ENCODE measurements at places on chromosomes 3 and 15.

GRCh38 chr3:188272481-188273372 is 118.8 kb downstream of the LPP start:
- DNase-seq = no peak

DNA sequence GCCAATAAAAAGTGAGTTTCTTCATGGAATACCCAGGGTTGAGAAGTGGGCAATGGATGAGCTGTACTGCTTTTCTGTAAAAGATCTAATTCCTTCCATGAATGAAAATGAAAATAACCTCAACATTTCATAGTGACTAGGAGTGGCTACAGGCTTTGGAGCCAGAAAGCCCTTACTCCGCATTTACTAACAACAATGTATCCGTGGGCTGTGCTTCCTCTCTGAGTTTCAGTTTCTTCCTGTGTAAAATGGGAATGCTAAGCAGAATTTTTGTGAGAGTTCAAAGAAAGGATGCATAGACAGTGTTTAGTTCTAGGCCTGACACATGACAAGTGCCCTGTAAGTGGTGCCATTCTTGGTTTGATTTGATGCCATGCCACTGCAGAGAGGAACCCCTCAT is 47.5 kb upstream of the TM4SF1 start:
- no peak for DNase-seq

GRCh38 chr3:10228248-10228950 is 19.9 kb upstream of the TATDN2 start:
- no peak for DNase-seq

- no peak for DNase-seq
Observed at GRCh38 chr3:189325454-189325853, 153.7 kb downstream of the TPRG1 start.

DNA sequence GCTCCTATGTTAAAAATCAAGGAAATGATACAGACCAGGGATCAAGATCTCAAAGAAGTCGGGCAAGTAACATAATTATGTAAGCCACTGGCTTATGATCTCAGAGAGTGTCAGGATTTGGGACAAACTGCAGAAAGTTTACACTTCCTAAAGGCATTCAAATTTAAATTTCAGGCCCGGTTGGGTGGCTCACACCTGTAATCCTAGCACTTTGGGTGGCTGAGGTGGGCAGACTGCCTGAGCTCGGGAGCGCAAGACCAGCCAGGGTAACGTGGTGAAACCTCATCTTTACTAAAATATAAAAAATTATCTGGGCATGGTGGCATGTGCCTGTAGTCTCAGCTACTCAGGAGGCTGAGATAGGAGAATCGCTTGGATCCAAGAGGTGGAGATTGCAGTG is 124.4 kb upstream of the UBE2E2 start:
- no peak for DNase-seq

- DNase-seq = no peak
Observed at GRCh38 chr3:191065181-191065805, 133.7 kb upstream of the OSTN start.

- DNase-seq = no peak
Observed at GRCh38 chr3:78115983-78116382, 1076.1 kb downstream of the ROBO2 start.

DNA sequence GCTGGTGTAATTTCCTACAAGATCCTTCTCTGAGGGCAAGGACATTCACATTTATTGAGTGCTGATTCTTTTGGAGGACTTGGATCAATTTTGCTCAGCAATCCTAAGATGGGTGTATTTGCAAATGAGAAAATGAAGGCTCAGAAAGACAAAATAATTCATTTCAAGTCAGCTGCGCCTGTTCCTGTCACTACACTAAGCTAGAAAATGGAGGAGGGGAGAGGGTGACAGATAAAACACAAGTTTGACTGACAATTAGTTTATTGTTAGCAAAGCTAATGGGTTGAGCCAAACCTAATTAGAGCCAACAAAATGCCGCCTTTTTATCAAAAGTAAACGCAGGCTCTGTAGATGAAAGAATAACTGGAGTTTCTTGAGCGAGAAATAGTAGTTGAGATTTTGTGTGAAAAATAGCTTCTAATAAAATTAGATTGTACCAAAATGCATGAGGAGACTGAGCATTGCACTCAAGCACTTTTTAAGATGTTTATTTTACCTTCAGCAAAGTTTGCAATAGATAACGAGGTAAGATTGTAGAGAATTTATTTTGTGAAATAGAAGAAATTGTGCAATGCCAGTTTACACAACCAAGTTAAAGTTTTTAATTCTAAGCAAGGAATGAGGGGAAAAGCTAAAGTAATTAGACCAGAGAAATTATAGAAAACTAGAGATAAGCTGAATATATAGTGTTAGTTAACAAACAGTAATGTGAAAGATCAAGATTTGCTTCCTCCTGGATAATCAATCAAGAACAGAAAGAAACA is 39.6 kb upstream of the SECISBP2L start:
- no peak for DNase-seq

- DNase-seq = no peak
Observed at GRCh38 chr15:88448991-88449461, 18.2 kb downstream of the MRPL46 start.

- peak; percentile 42 for DNase-seq
Observed at GRCh38 chr3:9503283-9503682, 50.3 kb downstream of the LHFPL4 start.

DNA sequence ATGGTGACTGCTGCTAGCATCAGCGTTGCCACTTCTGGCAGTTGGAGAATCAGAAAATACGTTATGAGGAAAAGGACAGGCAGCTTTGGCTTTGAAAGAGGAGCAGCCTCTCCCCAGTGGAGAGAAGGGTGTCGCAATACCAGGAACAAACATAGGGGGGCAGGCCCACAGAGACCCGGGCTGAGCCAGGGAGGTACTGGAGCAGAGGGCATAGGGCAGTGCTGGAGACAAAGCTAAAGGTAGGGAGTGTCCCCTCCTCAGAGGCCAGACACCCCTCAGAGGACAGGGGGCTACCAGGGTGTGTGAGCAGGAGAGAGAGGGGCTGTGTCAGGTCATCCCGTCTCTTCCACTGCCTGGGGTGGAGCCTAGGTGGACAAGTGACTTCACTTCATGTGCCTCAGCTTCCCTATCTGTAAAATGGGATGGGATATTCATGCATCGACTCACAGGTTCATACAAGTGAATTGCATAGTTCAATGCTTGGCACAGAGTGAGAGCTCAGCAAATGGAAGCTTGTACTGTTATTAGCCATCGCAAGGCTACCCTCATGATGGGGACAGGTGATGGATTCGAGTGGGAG is 49.7 kb upstream of the LIMD1 start:
- no peak for DNase-seq

GRCh38 chr15:72982714-72983113 is 69.5 kb upstream of the NEO1 start:
- DNase-seq = no peak

- no peak for DNase-seq
Observed at GRCh38 chr3:98734735-98735134, 28.4 kb upstream of the ST3GAL6 start.

GRCh38 chr3:10177737-10178136 is 13.0 kb downstream of the IRAK2 start:
- no peak for DNase-seq

DNA sequence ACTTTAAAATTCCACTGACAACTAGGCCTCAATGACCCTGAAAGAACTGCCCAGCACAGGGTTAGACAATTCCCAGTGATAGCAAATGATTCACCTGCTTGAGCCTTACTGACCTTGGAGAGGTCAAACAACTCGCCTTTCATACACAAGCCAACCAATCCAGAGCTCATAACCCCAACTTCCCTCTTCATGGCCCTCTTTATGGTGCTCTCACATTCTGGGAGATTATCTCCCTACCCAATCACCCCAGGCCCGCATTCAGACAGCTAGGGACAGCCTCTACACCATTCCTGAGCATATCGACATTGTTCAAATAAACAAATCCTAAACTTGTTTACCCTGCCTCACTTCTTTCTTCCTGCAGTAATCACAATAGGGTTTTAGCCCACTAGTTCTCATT is 32.2 kb upstream of the COLQ start:
- DNase-seq = no peak

GRCh38 chr15:81358248-81358647 is 15.8 kb downstream of the TMC3 start:
- DNase-seq = no peak

- no peak for DNase-seq
Observed at GRCh38 chr15:42461261-42461660, 29.7 kb downstream of the ZNF106 start.

DNA sequence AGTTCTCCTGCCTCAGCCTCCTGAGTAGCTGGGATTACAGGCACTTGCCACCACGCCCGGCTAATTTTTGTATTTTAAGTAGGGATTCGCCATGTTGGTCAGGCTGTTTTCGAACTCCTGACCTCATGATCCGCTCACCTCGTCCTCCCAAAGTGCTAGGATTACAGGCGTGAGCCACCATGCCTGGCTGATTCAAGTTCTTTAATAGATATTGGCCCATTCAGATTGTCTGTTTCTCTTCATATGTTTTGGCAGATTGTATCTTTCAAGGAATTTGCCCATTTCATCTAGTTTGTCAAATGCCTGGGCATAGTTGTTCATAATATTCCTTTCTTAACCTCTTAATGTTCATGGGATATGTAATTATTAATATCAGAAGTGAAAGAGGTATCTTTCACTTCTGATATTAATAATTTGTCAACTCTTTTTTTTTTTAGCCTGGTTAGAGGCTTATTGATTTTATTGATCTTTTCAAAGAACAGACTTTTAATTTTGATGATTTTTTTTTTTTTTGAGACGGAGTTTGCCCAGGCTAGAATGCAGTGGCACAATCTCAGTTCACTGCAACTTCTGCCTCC is 40.2 kb upstream of the ZFAND6 start:
- no peak for DNase-seq

GRCh38 chr3:46642971-46643370 is 30.6 kb downstream of the FAM240A start:
- no peak for DNase-seq

DNA sequence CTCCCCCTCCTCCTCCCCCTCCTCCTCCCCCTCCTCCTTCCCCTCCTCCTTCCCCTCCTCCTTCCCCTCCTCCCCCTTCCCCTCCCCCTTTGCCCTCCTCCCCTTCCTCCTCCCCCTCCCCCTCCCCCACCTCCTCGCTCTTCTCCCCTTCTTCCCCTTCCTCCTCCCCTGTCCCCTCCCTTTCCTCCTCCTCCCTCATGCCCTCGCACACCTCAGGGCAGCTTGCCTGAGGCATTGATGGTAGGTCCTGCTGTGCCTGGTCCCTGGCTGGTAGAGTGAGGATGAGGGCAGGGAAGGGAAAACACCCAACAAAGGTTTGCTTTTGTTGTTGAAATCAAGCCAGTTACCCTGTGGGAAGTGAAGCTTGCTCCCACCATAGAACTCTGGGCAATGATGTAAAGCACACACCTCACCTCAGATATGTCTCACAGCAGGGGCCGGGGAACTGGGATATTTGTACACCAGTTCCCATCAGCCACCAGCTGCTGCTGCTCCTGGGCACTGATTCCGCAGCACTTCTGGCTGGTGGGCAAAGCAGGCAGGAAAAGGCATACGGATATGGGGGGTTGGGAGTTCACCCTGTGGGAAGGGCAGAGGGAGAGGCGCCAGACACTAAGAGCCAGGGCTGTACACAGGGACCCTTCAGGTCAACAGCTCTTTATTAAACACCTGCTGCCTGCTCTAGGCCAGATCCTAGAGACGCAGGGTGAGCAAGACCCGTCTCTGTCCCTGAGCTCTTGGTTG is 13.8 kb downstream of the ISG20 start:
- DNase-seq = no peak

DNA sequence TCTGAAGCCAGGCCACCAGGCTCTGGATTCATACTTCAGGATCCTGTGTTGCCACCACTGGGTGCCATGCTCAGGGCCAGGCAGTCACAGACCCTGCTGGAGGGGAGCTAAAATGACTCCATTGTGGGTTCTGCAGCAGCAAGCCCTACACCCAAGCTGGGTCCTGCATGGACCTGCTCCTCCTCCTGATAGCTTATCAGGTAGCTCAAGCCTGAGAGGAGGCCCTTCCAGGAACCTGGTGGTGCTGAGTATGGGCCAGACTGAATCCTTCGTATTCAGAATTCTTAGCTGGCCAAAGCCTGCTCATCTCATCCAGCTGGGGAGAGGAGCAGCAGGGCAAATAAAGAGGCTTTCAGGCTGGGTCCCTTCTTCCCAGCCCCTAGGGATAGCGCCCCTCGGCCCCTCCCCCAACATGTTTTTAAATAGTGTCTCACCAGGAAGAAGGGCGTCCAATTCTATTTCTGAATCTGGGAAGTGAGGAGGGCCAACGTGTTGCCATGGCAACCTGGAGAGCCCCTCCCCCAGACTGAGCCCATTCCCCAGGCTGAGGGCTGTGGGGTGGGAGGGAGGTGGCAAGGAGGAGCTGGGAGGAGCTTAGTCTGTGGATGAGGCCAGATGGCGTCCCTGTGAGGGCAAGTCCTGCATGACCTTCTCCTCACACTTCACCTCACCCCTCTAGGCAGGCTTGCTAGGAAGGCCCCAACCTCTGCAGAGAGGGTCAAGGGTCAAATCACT is 11.0 kb upstream of the CAMKV start:
- no peak for DNase-seq

DNA sequence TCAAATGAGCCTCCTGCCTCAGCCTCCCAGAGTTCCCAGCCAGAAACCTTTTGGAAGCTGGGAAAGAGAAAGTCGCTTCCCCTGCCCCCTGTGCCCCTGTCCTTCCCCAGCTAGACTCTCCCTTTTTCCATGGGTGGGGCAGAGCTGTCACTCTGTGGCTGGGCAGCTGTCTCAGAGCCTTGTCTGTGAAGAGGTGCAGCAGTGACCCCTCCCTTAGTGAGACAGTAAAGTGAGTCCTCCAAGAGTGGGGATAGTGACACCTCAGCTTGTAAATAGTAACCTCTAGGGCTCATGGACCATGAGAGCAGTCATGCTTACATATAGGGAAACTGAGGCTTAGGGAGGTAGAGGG is 76.3 kb downstream of the SMAD6 start:
- DNase-seq = no peak

DNA sequence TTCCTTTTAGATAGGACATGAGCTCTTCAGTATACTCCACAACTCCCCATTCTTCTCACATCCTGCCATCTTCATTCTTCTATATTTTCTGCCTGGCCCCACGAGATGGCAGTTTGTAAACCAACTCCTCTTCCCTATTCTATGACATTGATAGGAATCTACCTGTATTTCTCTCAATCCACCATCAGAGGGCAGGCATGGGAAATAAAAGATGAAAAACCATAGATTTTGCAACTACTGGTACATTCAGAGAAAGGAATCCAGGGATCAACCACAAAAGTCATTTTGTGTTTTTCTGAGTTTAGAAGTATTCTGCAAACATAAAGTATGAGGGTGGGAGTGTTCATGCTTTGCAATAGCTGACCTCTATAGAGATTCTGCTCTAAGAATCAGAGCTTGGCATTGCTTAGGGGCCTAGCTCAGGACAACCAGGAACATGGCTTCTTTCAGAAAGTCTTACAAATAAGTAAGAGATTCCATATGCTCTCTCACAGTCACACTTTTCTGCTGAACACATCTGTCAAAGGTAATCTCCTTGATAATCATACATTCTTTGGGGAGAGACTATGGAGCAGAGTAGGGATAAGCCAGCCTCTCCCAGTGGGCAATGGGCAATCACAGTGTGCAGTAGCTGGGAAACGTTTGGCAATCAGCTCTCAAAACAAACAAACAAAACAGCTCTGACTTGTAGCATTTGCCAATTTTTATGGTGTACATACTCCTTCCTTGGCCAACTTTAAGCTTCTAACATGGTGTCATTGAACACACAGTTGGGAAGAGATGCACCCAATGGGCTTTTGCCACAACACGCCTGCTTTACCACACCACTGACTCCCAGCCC is 43.1 kb upstream of the SLC25A36 start:
- no peak for DNase-seq

Measured in activated T-helper 1 cell treated with Interleukin-2 at 50 U/mL for 16 hours (primary cell).